ENCODE measurements at places on chromosomes 1 and 21.

GRCh38 chr1:34684266-34684665, 70.6 kb upstream of the GJB5 start:
- DNase-seq = no peak

- no peak for DNase-seq
These were observed 572.9 kb downstream of the LTN1 start for GRCh38 chr21:28419811-28420210.

GRCh38 chr1:17027403-17027802, 15.7 kb upstream of the ATP13A2 start:
- DNase-seq = no peak

DNA sequence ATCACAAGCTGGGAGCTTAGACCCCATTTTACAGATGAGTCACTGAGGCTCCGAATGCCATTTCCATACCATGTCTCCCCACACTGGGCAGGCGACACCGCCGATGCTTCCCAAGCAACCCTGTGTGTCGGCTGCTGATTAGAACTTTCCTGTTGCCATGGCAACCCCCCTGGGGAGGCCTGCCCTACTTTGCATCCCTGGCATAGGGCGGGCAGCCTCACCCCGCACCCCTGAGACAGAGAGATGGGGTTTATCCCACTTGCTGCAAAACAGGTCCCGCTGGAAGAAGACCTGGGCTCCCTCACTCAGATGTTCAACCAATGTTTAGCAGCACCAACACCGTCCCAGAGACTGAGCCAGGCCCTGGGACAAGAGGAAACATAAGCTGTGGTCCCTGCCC, 81.5 kb downstream of the CAMK2N1 start:
- no peak for DNase-seq

DNA sequence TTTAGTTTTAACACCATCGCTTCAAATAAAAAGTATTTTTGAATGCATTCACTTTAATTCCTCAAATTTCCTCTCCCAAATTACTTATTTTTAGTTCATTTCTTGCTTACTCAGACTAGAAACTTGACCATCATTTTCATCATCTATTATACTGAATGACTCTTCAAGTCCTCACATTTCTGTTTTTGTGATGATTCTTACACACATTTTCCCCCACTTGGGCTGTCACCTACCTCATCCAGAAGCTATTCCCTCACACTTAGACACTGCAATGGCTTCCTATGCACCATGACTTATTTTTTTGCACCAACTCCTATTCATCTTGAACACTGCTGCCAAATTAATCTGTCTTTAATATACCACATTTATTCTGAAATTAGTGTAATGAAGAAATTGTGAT, 239.6 kb upstream of the DUSP10 start:
- DNase-seq = no peak

DNA sequence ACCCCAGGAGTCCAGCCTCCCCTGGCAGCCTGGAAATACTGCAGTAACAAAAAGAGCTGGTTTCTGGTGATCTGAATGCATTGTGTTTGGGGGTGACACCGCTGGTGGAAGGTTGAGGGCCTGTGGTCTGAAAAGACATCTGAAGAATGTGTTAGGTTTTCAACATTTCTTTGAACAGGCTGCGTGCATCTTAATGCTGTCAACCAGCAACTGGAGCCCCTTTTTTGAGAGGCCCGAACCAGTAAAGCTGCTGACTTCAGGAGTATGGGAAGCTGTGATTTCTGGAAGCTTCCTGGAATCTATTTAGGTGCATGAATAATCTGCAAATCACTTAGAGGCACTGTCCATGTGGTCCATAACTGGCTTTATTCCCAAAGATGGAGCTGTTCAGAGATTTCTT, 17.0 kb downstream of the ATP5PO start:
- DNase-seq = no peak

DNA sequence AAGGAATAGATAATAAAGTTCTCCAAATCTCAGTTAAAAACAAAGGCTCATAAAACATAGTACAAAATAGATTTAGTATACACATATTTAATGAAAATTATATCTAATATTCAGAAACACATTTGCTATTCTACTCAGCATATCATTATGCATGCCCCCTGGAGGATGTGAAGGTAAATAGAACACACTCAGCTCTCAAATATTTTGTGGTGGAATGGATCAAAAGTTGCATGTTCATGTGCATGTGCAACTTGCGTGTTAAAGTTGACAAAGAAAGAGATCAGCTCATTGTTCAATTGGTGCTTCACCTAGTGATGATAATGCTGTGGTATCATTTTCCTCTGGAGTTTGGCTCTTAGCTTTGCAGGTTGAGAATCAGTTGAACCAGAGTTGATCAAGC, 4.9 kb upstream of the ZNF644 start:
- no peak for DNase-seq

- DNase-seq = no peak
These were observed 116.8 kb downstream of the KCNH1 start for GRCh38 chr1:211017075-211017718.

DNA sequence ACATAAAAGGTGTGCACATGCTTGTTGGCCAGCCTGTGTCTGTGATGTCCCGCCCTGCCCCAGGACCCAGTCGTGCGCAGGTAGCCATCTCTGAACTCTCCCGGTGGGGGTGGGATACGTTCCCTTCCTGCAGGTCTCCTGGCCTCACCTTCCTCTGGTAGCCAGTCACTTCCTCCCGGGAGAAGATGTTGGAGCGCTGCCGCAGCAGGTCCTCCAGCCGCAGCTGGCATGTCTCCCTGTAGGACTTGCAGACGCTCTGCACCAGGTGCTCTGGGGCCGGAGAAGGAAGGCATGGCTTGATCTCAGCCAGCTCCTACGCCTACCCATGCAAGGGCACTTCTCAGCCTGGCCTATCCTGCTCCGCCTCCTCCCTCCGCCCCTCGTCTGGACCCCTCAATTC, 9.2 kb upstream of the LINGO4 start:
- no peak for DNase-seq

DNA sequence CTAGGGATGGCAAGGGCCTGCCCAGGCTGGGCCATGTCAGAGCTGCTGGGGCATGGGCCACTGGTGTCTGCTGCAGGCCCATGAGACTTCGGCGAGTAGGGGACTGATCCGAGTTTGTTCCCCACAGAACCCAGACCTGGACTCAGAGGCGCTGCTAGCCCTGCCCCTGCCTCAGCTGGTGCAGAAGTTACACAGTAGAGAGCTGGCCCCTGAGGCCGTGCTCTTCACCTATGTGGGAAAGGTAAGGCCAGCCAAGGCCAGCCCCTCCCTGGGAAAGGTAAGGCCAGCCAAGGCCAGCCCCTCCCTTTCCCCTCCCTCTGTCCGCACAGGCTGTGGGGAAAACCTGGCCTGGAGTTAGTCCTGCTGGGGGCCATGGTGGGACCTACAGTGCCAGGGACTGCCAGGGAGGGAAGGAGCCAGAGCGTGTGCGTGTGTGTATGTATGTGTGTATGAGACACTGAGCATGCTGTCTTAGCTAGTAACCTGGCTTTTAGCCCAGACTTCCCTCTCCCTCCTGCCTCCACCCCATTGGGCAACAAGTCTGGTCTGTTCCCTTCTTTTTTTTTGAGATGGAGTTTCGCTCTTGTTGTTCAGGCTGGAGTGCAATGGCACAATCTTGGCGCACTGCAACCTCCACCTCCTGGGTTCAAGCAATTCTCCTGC, 8.0 kb downstream of the FAAH start:
- no peak for DNase-seq

DNA sequence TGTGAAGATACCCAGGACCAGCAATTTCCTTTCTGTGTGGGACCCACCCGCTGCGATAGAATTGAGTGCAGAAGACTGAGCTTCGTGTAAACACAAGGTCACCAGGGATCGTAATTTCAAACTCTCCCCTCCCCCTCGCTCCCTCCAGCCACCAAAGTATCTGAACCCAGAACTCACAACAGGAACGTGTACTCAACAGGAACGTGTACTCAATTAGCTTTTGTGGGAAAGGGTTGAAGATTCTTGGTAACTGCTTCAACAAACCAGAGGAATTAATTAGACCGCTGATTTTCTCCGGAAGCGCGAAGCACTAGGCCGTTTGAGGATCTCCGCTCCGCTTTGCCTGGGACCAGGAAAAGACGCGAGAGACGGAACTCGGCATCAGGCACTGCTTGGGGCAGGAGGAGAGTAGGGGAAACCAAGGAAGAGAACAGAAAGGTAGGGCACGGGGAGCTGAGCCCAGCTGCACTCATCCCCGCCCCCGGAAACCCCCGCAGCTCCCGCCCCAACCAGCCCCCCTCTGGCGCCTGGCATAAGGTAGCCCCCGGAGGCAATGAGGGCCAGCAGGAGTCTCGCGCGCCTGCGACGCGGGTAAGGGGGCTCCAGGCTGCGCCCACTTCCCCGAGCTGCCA, 453 bp downstream of the DRAM2 start:
- DNase-seq = no peak
